Choroid plexus epithelial cell (primary cell): ENCODE measurements at places on chromosomes 5 and 9.

GRCh38 chr9:93094658-93095204 is 1.3 kb upstream of the CARD19 start:
- DNase-seq, result no peak

GRCh38 chr5:142735323-142736246 is 34.6 kb upstream of the ARHGAP26 start:
- no peak for DNase-seq

- peak; percentile 52 for DNase-seq
Observed at GRCh38 chr5:83653669-83654068, 67.0 kb downstream of the HAPLN1 start.

GRCh38 chr9:135951889-135952663 is 9.1 kb downstream of the UBAC1 start:
- peak; percentile 83 for DNase-seq

- DNase-seq, result no peak
Observed at GRCh38 chr5:130116972-130117371, 212.7 kb downstream of the CHSY3 start.

DNA sequence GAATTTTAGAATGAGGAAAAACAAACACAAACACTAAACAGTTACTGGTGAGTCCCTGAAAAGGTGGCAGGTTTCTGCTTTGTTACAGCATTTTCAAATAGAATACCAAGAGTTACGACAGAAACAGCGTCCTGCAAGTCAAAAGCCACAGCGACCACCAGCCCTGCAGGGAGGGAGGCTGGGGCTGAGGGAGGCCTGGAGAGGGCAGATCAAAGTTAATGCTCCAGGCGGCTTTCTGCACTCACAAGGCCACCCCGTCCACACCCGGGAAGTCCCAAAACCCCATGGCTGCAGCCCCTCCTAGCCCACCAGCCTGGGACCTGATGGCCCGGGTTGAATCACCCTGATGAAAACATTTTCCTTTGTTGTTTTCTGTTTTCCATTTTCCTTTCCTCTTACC is 29.3 kb downstream of the COL23A1 start:
- DNase-seq, result no peak
